ENCODE measurements at places on chromosomes 3 and 15.
A peak's percentile ranks its signal among the peaks of the same experiment; 100 is the strongest.

DNA sequence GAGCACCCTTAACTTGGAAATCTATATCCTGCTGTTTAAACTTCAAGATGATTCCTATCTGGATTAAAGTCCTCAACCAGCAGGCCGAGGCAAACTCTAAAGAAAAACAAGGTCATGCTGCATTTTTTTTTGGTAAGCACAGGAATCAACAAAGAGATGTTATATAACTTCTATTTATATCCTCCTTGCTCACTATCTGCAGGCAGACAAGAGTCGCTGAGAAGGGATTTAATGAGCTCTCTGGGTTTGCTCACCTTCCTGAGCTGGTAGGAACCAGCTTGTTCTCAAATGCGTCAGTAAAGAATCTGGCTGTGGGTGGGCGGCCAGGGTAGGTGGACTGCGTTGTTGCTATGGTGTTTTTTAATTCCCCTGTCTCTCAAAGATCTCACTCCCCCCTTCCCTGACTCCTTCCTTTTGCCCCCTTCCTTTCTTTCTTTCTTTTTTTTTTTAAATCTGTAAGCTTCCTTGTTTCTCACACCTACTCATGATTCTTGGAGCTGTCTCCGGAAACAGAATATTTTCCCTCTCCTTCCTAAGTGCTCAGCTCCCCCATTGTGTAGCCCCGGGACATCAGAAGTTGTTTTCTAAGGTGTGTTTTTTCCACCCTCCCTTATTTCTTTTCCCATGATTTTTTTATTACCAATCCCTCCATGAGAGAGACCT is 228.8 kb upstream of the BHLHE40 start:
- DNase-seq: no peak

- DNase-seq: no peak
Observed at GRCh38 chr3:194861375-194861774, 175.7 kb downstream of the FAM43A start.

DNA sequence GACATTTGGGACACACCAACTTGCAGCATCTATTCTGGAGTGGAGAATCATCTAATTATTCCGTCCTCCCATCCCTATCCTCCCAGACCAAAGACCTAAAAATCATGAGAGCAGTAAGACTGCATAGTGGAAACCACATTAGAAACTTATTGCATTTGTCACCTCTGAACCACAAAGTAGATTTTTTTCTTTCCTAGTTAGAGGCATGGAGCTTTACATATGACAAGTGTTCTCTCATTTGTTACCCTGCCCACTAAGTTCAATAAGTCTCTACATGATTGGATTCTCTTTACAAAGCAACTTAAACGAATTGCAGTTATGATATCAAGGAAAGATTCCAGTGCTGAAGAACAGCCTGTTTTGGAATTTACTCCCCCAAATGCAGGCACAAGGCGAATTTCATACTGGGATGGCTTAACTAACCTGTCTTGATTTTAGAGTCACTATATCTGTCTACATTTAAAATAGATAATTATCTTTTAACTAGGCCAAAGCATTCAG is 42.3 kb upstream of the LRRFIP2 start:
- no peak for DNase-seq

DNA sequence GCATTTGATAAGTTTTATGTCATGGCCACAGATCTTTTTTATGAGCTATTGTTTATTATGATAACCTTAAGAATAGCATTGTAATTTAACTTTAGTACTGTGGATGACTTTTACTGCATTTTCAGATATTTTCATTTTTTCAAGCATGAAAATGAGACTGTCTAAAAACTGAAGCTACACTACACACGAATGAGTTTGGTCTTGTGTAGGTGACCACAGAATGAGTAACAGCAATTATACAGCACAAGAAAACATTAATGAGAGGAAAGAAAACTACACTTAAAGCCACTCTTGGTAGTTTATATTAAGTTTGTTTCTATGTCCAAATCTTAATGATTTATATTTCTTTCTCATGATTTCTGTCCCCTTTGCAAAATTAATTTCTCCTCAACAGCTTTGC is 809.2 kb downstream of the NAALADL2 start:
- DNase-seq: no peak

DNA sequence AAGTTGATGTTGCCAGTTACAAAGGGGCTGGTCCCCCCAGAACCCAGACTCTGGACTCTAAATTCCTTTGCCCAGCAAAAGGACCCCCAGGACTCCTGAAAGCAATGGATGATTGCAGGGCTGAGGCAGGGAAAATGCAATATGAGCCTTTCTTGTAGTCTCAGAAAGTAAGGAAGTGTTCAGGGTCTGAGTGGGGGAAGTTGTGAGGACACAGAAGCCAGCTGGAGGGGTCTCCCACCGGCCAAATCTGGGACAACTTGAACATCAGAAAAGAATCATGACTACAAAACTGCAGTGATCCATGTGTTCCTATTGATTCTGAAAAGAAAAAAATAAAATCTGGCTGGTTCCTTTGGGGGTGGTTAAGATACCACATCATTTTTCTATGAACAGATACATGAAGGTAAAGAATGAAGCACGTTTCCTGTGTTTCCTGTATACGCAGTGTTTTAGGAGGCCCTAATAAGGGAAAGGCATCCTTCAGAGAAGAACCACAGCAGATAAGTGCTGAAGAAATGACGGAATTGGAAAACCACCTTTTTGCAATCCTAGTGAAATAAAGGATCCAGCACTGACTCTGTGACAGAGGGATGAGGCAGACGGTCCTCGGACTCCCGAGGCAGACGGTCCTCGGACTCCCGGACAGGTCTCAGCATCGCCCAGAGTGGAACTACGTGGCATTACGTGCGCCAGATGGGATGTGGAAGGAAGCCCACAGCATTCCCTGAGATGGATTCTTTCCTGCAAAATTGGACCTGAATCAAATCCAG is 22.2 kb upstream of the GRIP2 start:
- DNase-seq: no peak

DNA sequence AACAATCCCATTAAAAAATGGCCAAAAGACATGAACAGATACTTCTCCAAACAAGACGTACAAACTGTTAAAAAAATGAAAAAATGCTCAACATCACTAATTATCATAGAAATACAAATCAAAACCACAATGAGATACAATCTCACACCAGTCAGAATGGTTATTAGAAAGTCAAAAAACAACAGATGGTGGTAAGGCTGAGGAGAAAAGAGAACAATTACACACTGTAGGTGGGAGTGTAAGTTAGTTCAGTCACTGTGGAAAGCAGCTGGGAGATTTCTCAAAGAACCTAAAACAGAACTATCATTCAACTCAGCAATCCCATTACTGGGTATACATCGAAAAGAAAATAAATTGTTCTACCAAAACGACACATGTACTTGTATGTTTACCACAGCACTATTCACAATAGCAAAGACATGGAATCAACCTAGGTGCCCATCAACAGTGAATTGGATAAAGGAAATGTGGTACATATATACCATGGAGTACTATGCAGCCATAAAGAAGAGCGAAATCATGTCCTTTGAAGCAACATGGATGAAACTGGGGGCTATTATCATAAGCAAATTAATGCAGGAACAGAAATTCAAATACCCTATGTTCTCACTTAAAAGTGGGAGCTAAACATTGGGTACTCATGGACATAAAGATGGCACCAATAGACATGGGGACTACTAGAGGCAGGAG is 51.5 kb downstream of the MYO1E start:
- DNase-seq: no peak

DNA sequence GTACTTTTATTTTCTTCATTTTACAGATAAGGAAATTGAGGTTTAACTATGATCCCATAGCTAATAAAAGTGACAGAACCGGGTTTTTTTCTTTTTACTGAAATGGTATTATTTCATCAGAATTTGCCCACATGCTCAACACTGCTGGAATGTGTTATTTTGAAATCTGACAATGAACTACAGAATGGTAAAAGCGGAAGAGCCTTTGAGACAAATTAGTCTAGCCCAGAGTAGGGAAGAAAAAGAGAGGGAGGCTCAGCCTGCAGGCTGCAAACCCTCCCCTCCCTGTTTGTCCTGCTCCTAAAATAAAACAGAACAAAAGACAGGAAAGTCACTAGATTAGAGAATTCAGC is 100.3 kb upstream of the LIPC start:
- DNase-seq: peak; percentile 99

GRCh38 chr3:102002056-102002455 is 152.7 kb downstream of the NFKBIZ start:
- no peak for DNase-seq

DNA sequence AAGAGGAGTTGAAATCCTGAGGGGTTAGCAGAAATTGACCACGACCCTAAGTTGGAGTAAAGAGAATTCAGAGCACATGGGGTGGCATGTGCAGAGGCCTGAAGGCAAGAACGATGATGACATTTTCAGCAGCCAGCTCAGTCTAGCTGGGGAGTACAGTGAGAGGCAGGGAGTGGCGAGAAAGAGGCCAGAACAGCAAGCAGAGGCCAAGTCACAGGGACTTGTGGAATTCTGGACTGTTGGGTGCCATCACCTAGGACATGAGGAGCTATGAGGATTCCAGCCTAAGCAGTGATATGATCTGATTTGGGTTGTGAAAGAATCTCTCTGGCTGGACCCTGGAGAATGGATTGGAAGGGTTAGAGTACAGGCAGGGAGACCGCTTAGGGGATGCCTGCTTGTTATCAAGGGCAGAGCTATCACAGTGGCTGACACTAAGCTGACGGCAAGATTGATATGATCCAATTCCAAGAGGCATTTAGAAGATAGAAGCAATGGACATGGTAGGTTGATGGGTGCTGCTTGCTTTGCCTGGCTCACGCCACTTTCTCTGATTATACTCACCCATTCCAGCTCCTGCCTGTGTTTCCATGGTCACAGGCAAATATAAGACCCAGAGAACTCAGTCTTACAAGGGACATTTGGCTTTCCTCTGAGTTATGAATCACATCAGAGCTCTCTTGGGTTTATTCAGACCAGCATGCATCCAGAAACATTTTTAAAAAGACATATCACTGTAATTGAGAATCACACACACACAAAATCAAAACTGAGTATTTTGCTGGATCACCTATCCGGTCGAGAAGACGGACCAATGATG is 66.4 kb downstream of the LRTM1 start:
- DNase-seq: no peak

- no peak for DNase-seq
Observed at GRCh38 chr15:38843736-38844590, 279.3 kb upstream of the RASGRP1 start.

DNA sequence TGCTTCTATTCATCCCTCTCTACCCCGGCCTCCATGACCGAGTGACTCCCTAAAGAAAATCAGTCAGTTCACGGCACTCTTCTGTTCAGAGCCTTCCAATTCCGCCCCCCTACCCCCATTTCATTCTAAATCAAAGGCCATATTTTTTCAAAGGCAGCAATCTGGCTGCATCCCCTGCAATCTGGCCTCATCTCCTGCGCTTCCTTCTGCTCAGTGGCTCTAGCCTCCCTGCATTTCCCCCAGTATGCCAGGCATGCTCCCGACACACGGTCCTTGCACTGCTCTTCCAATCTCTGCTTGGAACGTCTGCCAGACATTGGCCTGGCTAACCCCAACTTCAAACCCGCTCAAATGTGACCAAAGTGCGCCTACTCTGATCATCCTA is 67.7 kb downstream of the EXOG start:
- DNase-seq: no peak

- DNase-seq: no peak
Observed at GRCh38 chr3:25457671-25458419, 29.8 kb downstream of the RARB start.

DNA sequence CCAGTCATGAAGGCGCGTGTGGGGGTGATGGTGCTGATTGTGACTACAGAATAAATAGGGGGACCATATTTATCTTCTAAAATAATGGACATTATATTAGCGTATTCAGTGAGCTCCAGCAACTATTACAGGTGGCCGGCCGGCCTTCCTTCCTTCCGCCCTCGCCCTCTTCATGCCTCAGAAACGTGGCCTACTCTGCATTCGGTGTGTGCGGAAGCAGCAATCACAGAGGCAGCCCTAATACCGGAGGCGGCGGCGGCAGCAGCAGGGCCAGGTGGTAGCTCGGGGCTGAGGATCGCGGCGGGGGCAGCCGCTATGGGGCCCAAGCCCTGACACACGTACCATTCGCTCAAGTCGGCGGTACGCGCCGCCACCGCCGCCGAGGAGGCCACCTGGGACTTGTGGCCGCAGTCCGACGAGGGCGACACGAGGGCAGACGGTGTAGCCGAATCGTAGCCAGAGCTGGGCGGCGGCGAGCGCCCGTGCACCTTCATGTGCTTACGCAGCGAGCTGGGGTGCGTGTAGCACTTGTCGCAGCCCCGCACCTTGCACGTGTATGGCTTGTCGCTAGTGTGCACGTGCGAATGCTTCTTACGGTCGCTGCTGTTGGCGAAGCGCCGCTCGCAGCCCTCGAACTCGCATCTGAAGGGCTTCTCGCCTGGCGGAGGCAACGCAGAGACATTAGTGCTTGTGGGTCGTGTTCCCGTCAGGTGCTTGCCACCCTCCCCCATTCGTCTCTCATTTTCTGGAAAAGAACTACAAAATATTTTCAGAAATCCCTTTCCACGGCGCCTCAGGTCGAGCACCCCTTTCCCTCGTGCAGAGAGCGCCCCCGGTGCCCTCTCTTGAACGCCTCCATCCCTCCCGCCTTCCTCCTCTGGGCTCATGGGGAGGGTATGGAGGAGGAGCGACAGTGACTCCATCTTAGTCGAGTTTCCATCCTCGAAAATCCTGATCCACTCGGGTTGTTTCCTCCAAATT is 15.5 kb downstream of the ZIC4 start:
- DNase-seq: no peak

Measured in Kasumi-1 (cell line).